ENCODE measurements at places on chromosomes 13 and 19.

DNA sequence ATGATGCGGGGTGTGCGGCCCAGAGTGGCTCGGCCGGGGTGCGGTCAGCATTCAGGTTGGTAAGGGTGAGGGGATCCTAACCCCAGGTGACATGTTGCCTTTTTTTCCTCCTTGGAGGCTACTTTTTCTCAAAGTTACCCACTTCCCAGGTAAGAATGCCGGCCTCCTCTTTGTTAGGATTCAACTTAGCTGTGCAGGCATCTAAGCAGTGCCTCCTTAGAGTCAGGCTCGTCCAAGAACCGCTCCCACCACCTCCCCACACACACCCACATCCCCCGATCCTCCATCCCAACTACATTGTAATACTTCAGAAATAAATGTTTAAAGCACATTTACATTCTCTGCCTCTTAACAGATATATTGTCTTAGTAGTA is 733 bp upstream of the ENOX1 start:
- DNase-seq = no peak

DNA sequence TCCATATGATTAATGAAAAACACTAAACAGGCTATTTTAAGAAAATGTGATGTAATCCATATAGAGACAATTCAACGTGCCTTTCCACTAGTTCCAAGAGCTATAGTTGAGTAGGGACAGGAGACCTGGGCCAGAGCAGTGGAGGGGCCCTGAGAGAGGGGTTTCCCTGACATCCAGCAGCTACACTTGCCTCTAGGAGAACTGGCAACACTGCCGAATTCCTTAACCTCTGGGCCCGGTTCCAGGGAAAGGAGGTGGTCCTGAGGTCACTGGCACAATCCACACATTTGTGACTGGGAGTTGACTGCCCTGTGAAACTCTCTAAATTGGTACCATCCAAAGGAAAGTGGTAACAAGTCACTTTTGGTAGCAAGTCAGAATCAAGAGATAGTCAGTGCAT is 264.4 kb downstream of the DCLK1 start:
- DNase-seq = no peak

DNA sequence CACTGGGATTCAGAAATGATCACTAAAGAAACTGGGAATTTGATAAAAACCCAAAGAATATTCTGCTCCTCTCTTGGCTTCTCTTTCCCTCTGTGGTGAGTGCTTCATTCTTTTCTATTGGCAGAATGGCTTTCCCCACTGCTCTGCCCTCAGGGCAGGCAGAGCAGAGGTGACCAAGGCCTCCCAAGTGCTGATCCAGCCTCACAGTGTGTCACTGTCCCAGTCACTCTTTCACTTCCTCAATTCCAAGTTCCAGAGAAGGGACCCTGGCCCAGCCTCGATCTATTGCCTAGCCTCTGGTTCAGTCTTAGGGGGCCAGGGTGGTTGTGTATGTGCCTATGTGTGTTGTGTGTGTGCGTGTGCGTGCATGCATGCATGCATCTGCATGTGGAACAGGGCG is 180.6 kb upstream of the TMTC4 start:
- no peak for DNase-seq

GRCh38 chr13:40315416-40316064 is 350.9 kb downstream of the FOXO1 start:
- no peak for DNase-seq

DNA sequence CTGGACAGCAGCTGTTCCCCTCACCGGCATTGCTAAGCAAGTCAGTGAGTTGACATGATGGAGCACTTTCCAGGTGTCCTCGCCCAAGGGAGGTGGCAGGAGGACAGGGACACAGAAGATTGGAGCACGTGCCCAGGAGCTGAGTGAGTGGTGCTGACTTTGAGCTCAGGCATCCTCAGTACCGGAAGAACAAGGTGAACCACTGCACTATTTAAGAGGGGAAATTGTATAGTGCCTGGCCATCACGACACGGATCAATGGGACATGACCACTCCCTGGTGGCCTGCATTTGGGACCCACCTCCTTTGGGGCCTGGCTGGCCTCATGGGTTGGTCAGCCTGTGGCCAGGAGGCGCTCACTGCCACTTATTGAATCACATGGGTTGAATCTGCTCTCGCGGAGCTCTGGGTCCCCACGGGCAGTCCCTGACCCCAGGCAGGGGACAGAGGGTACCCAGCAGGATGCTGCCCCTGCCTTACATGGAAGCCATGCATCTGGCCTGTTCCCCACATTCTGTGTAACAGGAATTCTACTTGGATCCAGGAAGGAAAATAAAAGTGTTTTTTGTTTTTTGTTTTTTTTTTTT is 206.9 kb upstream of the ZNF536 start:
- no peak for DNase-seq

Data from stimulated activated CD8-positive, alpha-beta memory T cell treated with anti-CD3 and anti-CD28 coated beads, Interleukin-2, amount 100 ng/mL, for 48 hours (primary cell).